ENCODE measurements at places on chromosomes 11 and 22.

DNA sequence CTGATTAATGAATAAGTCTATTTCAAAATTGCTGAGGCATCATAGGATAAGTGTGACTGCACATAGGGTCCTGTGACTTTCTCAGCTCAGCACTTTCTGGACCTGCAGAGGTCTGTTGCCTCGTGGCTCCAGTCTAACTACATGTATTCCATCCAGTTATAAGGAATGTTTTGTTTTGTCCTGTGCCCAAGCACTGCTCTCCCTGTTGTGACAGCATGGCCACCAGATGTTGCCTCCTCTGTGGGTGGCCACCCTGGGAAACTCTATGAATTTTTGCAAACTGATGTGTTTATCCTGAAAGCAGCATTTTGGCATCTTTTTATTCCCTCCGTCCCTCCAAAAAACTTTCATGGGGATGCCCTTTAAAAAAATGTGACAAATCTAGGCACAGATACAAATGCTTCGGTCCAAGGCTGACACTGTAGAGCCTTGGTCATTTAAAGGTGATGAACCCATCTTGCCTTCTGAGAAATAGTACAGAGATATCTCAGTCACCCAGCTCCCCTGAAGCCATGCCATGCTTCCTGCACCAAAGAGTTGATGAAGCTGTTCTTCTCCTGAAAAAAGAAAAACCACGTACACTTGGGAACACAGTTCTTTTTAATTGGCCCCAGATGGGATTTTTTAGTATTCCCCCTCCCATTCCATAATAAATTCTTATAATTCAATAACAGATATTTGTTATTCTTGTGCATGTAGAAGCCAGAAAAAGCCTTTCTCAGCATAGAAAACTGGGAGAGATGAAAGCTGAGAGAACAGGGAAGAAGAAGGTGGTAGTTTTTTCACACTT is 72.6 kb downstream of the CCDC34 start:
- DNase-seq: no peak

DNA sequence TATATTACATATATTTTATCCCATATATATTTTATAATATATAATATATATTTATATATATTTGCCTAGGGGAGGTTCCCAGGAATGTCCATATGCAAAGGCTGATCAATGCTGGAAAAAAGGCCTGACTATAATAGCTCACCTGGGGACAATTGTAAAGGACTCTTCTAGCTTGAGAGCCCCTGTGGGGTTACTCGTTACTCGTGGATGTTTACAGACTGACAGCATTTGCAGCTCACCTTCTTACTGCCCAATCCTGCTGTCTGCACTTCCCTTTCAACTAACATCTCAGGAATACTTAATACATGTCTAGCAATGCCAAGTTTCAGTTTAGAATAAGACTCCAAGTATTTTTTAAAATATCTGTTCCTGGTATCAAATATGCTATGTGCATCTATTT is 1365.4 kb upstream of the RAG2 start:
- DNase-seq: no peak

DNA sequence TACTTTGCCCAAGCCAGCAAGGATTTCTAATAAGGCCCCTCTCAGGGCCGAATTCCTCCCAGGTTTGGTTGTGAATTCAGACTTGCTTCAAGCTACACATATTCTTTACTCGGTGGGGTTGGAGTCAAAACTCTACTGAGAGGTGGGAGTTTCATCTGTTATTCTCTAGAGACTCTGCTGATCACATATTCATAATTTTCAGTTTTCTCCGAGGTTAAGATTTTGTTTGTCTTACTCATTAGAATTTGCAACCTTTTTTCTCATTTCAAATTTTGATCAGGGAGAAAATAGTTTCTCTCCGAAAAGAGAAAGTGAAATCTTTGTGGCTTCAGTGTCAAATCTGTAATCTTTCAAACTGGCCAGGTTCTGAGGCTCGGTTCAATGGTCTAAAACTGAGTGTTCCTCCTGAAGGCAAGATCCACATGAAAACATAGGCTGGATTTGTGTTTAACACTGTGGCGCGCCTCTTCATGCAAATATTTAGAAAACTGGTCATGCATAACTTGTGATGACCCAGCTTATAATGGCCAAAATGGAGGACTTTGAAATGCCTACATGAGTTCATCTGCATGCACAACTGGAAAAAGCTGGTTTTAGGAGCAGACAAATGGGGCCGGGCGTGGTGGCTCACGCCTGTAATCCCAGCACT is 21.5 kb upstream of the GSTP1 start:
- DNase-seq: no peak

- DNase-seq: no peak
Observed at GRCh38 chr11:76778874-76779273, 4.3 kb upstream of the TSKU start.

GRCh38 chr11:6418557-6419008 is 311 bp downstream of the APBB1 start:
- DNase-seq: no peak

- DNase-seq: no peak
Observed at GRCh38 chr11:116100016-116100415, 595.8 kb upstream of the CADM1 start.

DNA sequence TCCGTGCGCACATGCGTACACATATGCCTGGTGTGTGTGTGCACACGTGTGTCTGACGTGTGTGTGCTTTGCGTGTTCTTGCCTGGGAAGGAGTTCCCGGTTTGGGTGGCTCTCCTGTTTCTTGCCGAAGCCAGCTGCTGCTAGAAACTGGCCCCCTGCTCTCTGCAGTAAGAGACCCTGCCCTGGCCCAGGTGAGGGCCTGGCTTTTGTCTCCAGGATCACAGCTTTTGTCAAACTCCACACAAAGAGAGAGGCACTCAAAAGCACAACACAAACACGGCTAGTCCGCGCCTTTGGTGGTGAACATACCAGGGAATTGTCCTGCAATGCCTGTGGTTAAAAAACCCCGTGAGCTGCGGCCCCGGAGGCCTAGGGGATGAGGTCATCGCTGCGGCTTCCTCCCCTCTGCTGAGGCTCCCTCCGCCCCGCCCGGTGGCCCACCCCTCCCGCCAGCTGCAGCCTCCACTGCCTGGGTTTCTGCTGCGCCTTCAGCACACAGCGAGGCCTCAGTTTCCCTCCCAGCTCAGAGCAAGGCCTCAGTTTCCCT is 88.9 kb downstream of the KCNQ1 start:
- peak; percentile 24 for DNase-seq

Data from Panc1 (cell line).